Cerebellar cortex (tissue), 1 donor: ENCODE measurements at places on chromosomes 2 and 18.

GRCh38 chr2:201532686-201533304 lies 81.3 kb downstream of the STRADB start:
- no peak for DNase-seq

DNA sequence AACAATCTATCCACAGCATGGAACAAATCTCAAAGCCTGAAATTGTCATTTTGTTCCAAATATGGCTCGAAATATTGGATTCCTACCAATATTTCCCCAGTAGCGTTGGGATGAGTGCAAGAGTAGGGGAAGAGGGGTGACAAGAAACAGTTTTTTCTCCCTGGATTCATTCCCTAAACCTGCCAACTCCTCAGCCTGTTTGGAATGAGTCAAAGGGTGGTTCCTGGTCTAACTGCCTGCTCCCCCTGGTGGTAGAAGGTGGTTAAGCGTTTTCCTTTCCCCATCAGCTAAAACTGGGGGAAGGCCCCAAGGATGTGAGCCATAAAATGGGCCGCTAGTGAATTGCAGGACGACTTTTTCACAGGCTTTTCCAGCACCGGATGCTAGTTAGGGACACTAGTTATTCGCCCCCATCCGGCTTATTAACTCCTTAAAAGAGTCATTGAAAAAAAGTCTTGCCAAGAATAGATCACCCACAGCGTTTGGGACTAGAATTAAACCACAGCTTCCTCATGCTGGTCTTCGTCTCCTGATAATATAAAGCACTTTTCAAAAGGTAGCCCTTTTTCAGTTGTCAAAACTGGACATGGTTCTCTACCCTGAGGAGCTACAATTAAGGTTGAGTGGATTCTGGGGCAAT lies 72.5 kb downstream of the DHRS9 start:
- peak; percentile 26 for DNase-seq

DNA sequence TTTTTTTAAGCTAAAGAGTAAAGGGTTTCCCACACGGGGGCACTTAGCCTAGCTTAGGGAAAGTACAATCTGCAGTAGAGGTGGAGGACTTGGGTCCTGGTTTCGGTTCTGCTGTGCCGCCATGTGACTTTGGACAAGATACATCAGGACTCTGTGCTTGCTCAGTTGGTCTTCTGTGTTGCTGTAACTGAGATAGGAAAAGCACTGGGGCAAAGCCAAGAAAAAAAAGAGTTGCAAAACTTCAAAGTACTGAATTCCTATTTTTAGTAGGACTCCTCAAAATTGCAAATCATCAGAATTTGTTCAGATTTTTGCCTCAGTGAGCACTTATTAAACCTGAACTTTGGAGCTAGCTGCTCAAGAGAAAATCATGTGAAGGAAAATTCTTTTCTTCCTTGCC lies 96.3 kb upstream of the STON1 start:
- DNase-seq: no peak

DNA sequence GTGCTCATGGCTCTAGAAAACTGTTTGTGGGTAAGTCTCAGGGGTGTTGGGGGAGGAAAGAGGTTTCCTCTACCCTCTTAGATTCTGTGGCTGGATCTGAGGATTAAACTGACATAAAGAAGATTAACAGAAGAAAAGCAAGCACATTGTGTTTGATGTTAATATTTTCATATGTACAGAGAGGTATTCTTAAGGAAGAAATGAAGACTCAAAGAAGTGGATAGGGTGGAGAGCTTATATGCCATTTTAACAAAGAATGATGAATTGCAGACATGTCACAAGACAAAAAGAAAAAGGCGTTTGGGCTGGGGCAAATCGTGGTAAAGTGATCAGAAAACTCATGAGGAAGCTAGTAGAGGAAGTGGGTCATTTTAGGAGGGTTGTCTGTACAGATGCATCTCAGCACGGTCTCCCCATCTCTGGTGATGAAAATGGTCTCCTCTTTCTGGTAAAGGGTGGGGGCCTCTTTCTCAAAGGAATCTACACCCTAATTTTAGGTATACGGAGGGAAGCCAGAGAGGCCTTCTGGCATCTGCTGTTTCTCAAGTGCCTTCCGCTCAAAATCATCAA lies 17.8 kb downstream of the FAM110C start:
- DNase-seq: no peak

- DNase-seq: no peak
Measured at GRCh38 chr2:33485051-33485450, 8.6 kb downstream of the RASGRP3 start.

GRCh38 chr18:7812431-7813063 lies 245.4 kb downstream of the PTPRM start:
- DNase-seq: no peak

- no peak for DNase-seq
Measured at GRCh38 chr2:37833423-37833822, 91.7 kb upstream of the RMDN2 start.

DNA sequence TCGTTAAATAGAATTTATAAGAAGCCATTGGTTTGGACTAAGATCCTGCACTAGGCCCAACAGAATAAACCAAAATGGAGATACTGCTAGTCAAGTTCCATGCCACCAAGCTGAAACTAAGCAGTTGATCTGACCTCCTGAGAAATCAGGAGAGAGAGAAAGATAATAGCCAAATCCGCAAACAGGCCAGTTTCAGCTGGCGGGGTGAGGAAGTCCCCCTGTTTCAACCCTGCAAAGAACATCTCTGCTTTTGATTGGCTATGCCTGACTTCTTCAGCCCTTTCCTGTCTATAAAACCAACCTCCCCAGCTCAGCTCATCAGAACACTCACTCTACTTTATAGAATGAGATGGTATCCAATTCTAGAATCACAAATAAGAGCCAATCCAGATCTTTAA lies 543.3 kb upstream of the ID2 start:
- DNase-seq: no peak

DNA sequence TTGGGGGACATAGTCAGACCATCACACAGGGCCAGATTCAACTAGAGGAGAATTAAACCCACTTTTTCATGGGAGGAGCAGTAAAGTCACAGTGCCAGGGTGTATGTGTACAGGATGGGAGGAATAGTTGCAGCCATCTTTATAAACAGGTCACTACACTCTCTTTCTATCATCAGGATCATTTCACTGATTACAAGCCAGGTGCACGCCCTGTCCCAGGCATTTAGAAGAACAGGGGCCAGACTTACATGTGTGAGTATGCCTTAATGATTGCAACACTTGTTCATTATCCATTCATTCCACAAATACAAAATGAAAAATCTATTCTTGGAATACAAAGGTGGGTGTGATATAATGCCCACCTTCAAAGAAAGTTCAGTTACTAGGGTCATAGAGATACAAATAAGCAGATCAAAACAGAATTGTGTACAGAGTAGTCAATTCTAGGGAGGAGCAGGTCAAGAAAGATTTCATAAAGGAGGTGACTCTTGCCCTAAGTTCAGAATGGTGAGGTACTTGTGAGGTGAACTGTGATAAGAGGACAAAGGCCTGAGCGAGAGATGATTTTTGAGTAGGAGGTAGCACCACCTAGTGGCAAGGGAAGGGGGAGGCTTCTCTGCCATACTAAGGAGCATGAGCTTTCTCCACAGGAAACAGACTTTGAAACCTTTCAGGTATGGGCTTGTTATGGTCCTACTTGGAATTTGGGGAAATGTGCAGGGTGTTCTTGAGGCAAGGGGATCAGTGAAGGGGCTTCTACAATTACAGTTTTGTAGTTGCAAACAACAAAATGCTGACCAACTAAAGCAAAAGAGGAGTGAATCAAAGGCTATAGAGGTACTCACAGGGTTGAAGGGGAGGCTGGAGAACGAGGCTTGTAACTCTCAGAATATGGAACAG lies 156.3 kb downstream of the SUCLG1 start:
- peak; percentile 27 for DNase-seq

DNA sequence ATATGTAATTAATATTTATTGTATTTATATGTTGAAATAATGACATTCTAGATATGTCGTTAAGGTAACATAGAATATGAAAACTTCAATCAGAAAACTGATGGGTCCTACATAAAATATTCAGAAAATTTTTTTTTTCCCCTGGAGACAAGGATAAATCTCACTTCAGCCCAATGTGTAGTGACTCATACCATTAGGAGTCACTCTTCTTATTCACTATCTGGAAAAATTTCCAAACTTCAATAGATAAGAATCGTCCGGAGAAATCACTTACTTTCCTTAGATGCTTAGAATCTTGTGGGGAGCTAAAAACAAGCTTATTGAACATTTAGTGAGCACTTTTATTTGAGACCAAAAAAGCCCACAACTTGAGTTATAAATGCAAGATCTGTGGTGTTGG lies 4.6 kb downstream of the SERPINB13 start:
- DNase-seq: no peak

GRCh38 chr2:121790276-121790956 lies 35.0 kb downstream of the TSN start:
- no peak for DNase-seq

DNA sequence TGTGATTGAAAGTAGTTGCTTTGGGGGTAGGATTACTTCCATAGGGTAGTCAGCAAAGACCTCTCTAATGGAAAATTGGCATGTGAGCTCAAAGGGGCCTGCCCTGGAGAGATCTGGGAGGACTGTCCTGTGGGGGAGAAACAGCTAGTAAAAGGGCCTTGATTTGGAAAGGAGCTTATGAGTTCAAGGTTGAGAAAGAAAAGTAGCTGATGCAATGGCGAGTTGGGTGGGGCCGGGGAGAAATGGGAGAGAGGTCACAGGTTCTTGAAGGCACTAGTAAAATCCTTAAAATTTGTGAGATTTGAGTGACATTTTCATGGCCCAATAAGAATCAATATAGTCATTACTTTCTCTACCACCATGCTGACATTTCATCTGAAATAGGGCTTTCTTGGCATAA lies 82.0 kb upstream of the CCDC195 start:
- DNase-seq: no peak

DNA sequence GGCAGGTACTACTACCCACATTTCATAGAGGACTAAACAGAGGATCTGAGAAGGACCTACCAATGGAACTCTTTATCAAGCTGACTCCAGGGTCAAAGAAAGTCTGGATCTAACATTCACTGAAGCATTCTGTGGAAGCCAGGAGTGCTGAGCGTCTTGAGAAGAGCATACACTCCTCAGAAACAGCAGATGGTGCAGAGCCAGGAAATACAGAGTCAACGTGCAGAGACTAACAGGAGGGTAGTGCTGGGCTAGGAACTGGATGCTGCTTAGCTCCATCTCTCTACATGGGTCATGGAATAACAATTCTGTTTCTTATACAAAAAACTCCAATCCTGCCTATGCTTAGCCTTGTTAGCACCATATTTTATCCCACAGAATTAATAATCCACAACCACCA lies 5.5 kb upstream of the SERTAD2 start:
- no peak for DNase-seq

DNA sequence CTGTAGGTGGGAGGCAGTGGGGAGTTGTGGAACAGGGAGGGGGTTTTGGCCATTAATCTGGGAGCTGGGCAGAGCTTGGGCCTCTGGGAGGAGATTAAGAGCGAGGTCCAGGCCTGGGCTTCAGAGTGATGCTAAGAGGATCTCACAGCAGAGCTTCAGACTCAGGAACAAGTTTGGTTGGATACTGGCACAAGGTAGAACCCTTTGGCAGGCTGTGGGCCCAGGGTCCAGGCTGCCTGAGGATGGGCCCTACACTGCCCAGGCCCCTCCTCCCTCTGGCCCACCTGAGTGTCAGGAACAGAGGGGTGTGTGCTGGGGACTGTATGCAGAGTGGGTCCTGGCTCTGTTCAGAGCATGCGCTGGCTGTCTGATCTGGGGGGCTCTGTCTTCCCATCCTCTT lies 334.9 kb downstream of the CYP26B1 start:
- DNase-seq: no peak

DNA sequence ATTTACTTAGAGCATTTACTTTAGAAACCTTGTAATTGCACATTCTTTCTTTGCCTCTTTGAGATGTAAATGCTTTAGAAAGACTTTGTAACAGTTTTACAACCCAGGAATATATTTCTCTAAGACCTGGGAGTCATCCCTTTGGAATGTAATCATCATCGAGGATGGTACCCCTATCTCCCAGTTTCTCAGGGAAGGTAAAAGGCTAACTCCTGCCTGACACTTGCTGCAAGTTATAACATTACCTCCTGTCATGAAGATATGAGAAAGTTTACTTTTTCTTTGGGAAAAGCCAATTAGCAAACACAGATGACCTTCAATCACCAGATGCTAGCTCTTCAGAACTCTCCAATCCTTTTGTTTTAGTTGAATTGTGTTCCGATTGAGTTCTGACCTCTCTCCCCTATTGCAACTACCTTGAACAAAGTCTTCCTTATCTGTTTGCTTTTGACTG lies 420.3 kb upstream of the FSIP2 start:
- no peak for DNase-seq

DNA sequence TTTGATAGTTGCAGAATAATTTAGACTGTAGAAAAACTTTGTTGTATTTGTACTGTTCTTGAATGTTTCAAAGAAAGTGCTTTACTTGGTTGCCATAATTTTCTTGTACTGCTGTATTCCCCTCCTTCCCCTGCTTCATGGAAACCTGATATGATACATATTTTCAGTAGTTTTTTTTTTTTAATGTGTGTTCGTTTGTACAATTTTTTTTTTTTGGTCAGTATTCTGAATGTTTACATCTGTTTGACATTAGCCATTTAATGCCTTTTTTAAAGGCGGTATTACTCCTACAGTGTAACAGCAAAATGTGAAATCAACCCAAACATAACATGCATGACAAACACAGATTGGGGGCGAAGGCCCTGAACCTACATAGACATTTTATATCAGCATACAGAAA lies 172.3 kb downstream of the ASXL3 start:
- no peak for DNase-seq

DNA sequence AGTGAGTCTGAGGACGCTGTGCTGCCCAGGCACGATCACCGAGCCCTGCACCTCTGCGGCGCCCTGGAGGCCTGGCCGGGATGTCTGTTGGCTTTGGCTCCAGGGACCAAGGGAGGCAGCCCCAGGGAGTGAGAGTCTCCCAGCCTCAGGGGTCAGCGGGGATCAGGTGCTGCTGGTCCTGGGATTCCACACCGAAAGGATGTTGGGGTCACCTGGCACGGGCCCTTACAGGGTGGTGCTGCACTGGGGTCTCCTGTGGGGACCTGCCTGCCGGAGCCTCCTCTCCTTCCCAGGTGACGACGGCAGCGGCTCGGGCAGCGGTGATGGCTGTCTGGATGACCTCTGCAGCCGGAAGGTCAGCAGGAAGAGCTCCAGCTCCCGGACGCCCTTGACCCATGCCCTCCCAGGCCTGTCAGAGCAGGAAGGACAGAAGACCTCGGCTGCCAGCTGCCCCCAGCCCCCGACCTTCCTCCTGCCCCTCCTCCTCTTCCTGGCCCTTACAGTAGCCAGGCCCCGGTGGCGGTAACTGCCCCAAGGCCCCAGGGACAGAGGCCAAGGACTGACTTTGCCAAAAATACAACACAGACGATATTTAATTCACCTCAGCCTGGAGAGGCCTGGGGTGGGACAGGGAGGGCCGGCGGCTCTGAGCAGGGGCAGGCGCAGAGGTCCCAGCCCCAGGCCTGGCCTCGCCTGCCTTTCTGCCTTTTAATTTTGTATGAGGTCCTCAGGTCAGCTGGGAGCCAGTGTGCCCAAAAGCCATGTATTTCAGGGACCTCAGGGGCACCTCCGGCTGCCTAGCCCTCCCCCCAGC lies 30.5 kb downstream of the GPC1 start:
- DNase-seq: no peak

- no peak for DNase-seq
Measured at GRCh38 chr2:38108907-38109731, 33.2 kb upstream of the CYP1B1 start.
